ENCODE measurements at places on chromosomes 2 and 18.

DNA sequence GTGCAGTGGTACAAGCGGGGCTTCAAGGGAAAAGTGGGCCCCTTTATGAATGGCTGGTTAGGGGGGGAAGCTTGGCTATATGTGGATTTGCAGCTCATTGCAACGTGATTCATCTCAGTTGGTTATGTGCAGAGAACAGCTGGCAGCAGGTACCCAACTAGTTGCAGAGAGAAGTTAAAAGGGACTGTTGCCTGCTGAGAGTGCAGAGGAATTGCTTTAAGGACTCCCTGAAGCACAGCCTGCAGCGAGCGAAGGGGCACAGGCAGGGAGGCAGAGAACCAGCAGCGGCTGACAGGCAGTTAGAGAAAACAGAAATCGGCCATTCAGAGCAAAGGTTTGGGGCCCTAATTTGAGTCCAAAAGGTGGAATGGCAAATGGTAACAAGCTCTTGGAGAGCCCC is 278.2 kb upstream of the LYPD1 start:
- no peak for DNase-seq

DNA sequence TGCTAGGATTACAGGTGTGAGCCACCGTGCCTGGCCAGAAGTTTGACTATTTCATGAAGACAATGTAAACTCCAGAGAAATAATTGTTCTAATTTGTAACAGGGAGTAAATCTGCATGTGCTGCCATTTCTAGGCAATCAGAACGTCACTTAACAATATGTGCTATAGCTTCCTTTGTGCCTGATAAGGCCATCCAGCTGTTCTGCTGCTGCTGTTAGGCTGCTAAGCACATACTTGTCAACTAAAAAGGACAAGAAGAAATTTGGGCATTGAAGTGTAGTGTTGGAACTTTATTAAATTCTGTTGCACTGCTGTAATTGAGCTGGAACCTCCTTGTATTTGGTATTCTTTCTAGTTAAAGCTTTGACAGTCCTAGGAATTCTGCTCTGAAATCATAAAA is 57.1 kb downstream of the KIAA1328 start:
- no peak for DNase-seq

DNA sequence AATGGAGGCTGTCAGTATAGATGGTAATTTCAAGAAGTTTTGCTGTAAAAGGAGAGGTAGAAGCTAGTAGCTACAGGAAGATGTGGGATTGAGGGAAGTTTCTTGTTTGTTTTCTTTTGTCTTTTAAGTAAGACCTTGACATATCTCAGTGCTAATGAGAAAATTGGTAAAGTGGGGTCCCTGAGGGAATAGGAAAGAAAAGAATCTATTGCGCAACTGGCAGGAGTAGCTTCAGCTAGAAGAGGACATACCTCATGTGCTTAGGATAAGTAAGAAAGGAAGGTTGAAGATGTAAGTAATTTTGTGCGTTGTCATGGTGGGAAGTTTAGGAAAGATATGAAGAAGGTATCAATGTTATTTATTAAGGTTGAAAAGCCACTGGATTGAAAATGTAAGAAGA is 8.4 kb upstream of the IKZF2 start:
- no peak for DNase-seq

DNA sequence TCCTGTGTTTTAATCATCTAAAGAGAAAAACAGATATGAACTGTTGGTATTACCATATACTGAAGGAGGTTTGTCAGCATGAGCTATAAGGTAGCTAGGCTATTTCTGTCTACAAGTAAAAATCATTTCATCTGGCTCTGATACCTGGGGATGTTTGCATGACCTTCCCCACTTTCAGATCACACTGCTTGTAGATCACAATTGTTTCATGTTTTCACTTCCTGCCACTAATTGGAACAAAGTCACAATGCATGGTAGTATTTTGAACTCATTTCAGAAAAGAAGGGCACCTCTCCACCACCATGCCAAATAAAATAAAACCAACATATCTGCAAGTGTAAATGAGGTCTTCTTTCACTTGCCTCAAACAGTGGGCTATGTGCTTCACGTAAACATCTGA is 37.8 kb downstream of the NYAP2 start:
- DNase-seq: no peak

- DNase-seq: no peak
Observed at GRCh38 chr2:3476321-3476984, 42.9 kb downstream of the ADI1 start.

Data from stimulated activated CD4-positive, alpha-beta T cell treated with anti-CD3 and anti-CD28 coated beads, TNF-alpha, amount 100 ng/mL, for 1 hour (primary cell).